Activated T-helper 17 cell treated with anti-CD3 and anti-CD28 coated beads, Interleukin-2, amount 50 U/mL, for 72 hours (primary cell): ENCODE measurements at places on chromosomes 2 and 18. TPM values are rescaled to one million over a fixed set of nuclear protein-coding genes. Genes with fewer than 3 reads are reported as not detected.

NXPH2 gene
- not detected for total RNA-seq

CYRIA gene
- total RNA-seq, result 0.06 TPM

GAL3ST2 gene
- total RNA-seq, result 0.35 TPM

PMAIP1 gene
- total RNA-seq, result 83.1 TPM

CIB4 gene
- not detected for total RNA-seq

CD207 gene
- total RNA-seq, result not detected

C1D gene
- 17.8 TPM for total RNA-seq

AMER3 gene
- not detected for total RNA-seq

METTL5 gene
- total RNA-seq, result 78.7 TPM

TUBA3D gene
- total RNA-seq, result not detected

OST4 gene
- total RNA-seq, result 313 TPM

MARCHF4 gene
- total RNA-seq, result not detected

GPC1 gene
- 4.6 TPM for total RNA-seq

ATP6V1B1 gene
- total RNA-seq, result not detected

SLC11A1 gene
- 0.09 TPM for total RNA-seq

EDAR gene
- total RNA-seq, result not detected

DTYMK gene
- total RNA-seq, result 107 TPM

TBR1 gene
- total RNA-seq, result 0.05 TPM

GREB1 gene
- total RNA-seq, result 1.0 TPM

MBD5 gene
- 33.5 TPM for total RNA-seq

EFR3B gene
- 0.40 TPM for total RNA-seq

ABCB11 gene
- total RNA-seq, result not detected

RUFY4 gene
- total RNA-seq, result 0.19 TPM

TMEM200C gene
- total RNA-seq, result not detected

ANKRD30B gene
- total RNA-seq, result not detected

MERTK gene
- 0.43 TPM for total RNA-seq

HOXD4 gene
- not detected for total RNA-seq

SIGLEC15 gene
- not detected for total RNA-seq

DSG3 gene
- not detected for total RNA-seq

SERPINB7 gene
- total RNA-seq, result not detected

FSHR gene
- total RNA-seq, result not detected

GCKR gene
- total RNA-seq, result not detected

ZNG1B gene
- 46.9 TPM for total RNA-seq

TUBB8B gene
- 0.22 TPM for total RNA-seq

GAD1 gene
- total RNA-seq, result 0.73 TPM

GAREM1 gene
- not detected for total RNA-seq

ANKRD23 gene
- total RNA-seq, result 11.7 TPM

CHRNG gene
- not detected for total RNA-seq

AGXT gene
- total RNA-seq, result not detected

C1QL2 gene
- total RNA-seq, result not detected

TNFRSF11A gene
- total RNA-seq, result 26.8 TPM

OTOS gene
- not detected for total RNA-seq

C2orf81 gene
- total RNA-seq, result 9.7 TPM

CHRND gene
- total RNA-seq, result not detected

HAT1 gene
- total RNA-seq, result 85.0 TPM

MDH1B gene
- 0.56 TPM for total RNA-seq

DHRS9 gene
- total RNA-seq, result 0.71 TPM

VWA3B gene
- not detected for total RNA-seq

LRATD1 gene
- not detected for total RNA-seq

RND3 gene
- not detected for total RNA-seq

TCF23 gene
- not detected for total RNA-seq
